Fibroblast of skin of right quadriceps (primary cell): ENCODE measurements at places on chromosomes 7 and 10.

DNA sequence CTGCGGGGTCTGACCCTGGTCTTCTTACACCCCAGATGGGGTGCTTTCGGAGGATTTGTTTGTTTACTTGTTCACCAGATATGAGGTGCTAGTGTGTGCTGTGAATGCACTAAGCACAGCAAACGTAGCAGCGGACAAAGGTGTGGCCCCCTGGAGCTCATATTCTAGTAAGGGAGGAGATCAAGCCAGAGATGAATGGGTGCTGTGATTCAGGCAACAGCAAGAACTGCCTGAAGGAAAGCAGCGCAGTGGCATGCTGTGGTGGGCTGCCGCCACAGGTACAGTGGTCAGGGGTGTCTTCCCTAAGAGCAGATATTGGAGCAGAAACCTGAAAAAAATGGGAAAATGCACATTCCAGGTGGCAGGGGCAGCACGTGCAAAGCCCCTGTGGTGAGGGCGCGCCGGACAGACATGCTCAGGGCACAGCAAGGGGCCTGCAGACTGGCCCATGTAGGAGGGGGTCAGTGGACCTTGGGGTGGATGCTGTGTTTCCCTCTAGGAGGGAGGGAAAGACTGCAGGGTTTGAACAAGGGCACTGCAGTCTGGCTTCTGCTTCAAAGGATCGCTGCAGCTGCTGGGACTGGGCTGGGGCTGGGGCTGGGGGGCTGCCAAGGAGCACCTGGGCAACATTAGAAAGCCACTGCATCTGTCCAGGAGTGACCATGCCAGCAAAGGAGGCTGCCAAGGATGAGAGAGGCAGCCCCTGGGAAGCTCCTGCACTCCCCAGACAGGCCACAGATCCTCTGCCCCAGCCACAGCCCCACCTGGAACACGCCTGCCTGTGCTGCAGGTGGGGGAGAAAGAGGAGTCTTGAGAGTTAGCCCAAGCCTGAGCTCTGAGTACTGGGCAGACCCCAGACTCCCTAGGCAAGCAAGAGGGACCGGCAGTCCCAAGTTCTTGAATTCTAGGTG lies 927 bp upstream of the DEPP1 start:
- no peak for DNase-seq

DNA sequence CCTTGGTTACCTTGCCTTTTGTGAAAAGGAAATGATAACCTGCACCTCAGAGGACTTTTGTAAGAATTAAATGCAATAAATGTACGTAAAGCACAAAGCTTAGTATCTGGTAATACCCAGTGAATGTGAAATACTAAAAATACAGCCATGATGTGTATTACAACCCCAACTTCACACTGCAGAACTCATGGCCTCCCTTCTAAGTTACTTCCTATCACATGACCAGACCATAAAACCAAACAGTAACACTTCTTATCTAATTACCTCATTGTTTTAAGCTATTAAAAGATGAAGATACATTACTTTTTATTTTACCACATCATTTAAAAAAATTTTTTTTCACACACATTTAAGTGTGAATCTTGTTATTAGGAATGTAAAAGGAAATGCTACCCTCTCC lies 29.0 kb downstream of the VPS41 start:
- no peak for DNase-seq

DNA sequence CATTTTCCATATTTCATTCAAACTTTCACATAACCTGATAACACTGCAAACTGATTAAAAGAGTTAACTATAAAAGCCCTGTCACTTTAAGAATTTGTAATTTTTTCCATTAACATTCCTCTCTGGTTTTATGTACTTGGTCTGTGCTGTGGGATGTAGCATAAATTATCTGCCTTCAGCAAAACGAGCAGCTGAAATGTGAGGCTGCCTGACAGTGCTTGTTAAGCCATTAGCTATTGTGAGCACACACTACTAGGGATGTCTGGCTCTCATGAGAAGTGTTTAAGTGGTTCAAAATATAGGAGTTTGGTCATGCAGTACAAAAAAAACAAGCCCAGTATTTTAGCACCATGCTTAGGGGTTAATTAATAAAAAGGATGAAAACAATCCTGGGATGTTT lies 63.0 kb downstream of the HOXA1 start:
- peak; percentile 75 for DNase-seq

DNA sequence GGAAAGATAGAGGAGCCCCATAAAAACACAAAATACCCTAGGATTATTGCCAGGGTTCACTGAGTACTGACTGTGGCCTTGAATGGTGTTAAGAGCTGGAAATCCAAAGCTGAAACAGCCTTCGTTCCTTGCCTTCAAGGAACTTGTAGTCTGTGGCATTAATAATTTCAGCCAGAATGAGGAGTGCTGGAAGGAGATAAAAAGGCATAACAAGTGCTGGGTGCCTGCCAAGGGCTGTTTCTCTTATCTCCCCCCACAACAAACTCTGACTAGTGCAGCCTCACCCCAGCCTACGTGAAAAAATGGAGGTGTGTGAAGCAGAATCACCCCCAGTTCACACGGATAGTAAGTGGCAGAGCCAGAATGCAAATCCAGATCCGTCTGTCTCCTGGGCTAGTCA lies 199.1 kb upstream of the LYZL2 start:
- DNase-seq = no peak

DNA sequence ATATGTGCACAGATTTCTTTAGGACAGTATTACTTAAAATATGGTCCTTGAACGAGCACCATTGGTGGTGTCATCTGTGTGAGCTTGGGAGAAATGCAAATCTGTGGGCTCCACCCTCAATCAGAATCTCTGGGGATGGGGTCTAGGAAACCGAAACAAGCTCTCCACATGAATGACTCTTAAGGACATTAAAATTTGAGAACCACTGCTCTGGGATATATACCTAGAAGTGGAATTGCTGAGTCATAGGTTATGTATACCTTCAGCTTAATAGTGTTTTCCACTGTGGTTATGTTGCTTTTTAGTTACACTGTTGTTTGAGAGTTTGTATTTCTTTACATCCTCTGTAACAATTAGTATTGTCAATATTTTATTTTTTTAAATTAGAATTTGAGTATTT lies 24.0 kb downstream of the ZNRF2 start:
- DNase-seq = no peak

DNA sequence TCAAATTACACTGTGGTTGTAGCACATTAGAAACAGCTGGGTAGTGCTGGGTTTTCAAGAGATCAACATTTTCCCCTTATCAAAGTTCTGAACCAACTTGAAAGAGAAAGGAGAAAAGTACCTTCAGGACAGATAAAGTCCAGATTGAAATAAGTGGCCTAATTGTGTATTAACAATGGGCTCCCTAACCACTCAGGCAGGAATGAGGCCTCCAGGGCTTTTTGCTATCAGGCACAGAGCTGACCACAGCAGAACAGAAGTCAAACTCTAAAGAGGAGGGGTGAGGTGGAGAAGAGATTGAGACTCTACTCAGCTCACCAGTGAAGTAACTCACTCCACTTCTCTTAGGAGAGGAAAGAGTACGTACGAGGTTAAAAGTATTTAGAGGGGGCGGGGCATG lies 394.1 kb upstream of the PHF14 start:
- no peak for DNase-seq

GRCh38 chr7:83475420-83475819 lies 173.5 kb downstream of the SEMA3E start:
- DNase-seq = no peak

DNA sequence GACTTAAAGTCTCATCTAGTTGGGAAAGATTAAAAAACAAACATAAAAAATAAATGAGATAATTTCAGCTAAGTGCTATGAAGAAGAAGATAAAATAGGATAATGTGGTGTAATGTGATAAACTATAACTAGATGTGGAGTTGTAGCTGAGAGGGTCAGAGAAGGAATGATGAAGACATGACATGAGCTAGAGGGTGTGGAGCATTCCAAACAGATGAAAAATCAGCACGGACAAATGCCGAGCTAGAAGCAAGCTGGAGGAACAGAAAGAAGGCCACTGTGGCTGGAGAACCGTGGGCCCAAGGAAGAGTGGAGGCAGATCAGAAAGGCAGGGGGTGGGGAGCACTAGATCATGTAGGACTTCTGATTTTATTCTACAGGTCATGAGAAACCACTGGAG lies 70.6 kb downstream of the CDK6 start:
- peak; percentile 85 for DNase-seq

DNA sequence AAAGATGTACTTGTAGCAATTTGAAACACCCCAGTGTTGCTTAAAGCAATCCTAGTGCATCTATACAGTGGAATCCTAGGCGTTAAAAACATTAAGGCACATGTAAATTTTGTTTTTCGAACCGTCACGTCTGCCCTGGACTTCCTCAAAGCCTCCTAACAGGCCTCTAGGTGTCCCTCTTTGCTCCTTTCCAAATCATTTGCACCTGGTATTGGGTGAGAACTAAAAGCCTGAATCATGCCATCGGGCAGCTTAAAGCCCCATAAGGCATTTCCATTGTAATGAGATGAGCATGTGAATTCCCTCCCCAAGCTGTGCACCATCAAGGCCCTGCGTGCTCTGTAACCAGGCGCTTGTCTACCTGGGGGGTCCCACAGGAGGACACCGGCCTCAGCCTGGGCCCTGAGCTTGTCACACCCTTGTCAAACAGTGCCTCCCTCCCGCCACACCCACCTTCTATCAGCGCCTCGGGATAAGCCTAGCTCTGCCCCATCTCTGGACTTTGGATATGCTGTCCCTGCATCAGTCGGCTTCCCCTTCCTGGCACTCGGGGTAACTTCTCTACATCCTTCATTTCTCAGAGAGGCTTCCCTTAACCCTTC lies 89.2 kb downstream of the WDR11 start:
- no peak for DNase-seq

GRCh38 chr7:84412161-84412969 lies 217.8 kb upstream of the SEMA3A start:
- peak; percentile 96 for DNase-seq

- DNase-seq = peak; percentile 27
Observed at GRCh38 chr7:147245274-147245673, 1128.7 kb downstream of the CNTNAP2 start.

- DNase-seq = no peak
Observed at GRCh38 chr7:150369748-150370501, 1.3 kb downstream of the REPIN1 start.

GRCh38 chr7:54880326-54880989 lies 121.4 kb upstream of the SEC61G start:
- DNase-seq = no peak

DNA sequence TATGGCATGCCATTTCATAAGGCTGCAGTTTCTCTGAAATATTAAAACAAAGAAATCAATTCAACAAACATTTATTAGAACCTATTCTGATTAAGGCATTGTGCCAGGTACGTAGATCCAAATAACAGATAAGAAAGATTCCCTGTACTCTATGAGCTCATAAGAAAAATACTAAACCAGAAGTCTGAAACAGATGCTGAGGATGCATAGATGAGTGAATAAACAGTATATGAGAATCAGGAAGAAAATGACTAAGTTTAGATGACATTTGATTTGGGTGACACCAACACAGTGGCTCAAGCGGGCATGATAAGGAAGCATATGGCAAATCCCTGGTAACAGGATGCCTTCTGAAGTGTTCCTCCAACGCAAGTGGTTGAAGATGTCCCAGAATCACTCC lies 477.2 kb downstream of the PARD3 start:
- no peak for DNase-seq

DNA sequence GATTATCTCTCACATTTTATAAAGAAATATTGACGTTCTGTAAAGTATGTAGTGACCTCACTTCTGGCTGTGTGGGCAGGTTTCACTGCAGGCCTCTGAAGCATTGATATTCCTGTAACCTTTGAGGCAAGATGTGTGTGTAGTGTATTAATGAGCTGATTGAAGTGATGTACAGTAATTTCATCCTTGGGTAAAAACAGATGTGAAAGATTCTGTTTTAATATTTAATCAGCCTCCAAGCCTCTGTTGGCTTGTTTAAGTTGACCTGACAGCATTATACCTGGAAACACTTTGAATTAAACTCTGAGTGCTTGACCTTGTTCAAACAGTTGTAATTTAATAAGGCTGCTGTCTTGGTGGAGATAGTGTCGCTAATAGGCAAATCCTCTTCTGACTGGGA lies 74.9 kb downstream of the KAT6B start:
- no peak for DNase-seq

- peak; percentile 73 for DNase-seq
Observed at GRCh38 chr10:103885617-103886016, 30.2 kb upstream of the SH3PXD2A start.

GRCh38 chr7:147400221-147400689 lies 1190.3 kb upstream of the C7orf33 start:
- DNase-seq = peak; percentile 72

DNA sequence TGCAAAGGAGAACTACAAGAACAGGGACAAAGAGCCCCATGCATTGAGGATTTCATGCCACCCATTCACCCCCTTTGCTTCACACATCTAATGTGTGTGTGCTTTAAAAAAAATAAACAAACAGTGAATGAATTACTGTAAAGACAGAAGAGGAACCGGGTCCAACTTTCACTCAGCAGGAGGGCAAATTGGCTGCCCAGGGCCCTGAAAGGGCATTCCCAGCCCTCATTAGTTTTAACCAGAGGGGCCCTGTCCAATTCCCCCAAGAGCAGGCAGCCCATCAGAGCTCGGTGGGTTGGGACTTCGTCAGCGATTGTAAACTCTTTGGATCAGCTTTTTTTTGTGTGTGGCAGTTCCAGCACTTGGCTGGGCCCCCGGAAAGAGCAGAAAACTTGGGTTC lies 73.6 kb upstream of the PDZD8 start:
- DNase-seq = no peak

GRCh38 chr7:126720232-126720631 lies 532.5 kb downstream of the GRM8 start:
- no peak for DNase-seq

GRCh38 chr7:116218051-116218645 lies 7.8 kb downstream of the TES start:
- DNase-seq = peak; percentile 86

DNA sequence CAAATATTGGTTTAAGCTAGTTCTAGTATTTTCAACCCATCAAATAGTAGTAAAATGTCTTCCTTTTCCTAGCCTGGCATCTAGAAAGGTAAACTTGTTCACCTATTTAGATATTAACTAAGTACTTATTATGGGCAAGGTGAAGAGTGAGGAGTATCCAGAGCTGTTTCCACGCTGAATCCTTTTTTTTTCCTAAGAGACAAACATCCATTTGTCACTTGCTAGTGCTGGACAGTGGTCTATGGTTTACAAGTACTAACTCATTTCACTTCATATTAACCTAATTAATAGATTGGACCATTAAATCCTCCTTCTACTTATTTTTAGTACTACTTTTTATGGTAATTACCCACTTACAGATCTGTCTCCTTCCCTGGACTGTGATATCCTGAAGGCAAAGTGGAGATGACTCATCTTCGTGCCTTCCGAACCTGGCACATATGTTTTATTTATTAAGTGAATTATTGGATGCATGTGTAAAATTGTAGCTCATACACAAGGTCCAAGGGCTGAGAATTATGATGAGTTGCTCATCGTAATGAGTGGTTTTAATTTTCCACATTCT lies 159.6 kb upstream of the IGFBP3 start:
- peak; percentile 65 for DNase-seq
